LHCN-M2 (cell line): ENCODE measurements at places on chromosomes 16 and 17.

- DNase-seq, result no peak
Measured at GRCh38 chr17:17883801-17884200, 47.0 kb upstream of the SREBF1 start.

DNA sequence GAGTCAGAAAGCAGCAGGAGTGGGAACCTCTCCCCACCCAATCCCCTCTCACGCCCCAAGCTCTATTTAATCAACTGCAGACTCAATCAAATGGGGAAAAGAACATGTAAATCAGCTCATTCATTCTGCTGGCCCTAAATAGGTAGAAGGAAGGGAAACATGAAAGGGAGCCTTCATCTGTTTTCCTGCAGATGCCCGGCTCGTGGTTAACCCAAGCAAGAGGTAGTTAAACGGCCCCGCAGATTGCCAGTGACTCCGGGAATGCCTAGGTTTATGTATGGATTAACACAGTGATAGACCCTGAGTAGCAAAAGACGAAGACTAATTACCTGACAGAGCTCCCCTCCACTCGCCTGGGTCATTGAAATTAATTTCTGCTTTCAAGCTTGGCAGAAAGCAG is 542.0 kb downstream of the WWOX start:
- DNase-seq, result no peak

- DNase-seq, result no peak
Measured at GRCh38 chr17:78716292-78716691, 65.8 kb downstream of the CYTH1 start.

- peak; percentile 87 for DNase-seq
Measured at GRCh38 chr17:30970831-30971567, at the start of gene RNF135. TSS of gene RNF135 (plus strand) at chr17:30971039. CDS start at chr17:30971074, 35 bp downstream.

- no peak for DNase-seq
Measured at GRCh38 chr16:19386525-19386924, 31.2 kb upstream of the TMC5 start.

GRCh38 chr16:30692396-30693064 is 6.4 kb upstream of the SRCAP start:
- no peak for DNase-seq

DNA sequence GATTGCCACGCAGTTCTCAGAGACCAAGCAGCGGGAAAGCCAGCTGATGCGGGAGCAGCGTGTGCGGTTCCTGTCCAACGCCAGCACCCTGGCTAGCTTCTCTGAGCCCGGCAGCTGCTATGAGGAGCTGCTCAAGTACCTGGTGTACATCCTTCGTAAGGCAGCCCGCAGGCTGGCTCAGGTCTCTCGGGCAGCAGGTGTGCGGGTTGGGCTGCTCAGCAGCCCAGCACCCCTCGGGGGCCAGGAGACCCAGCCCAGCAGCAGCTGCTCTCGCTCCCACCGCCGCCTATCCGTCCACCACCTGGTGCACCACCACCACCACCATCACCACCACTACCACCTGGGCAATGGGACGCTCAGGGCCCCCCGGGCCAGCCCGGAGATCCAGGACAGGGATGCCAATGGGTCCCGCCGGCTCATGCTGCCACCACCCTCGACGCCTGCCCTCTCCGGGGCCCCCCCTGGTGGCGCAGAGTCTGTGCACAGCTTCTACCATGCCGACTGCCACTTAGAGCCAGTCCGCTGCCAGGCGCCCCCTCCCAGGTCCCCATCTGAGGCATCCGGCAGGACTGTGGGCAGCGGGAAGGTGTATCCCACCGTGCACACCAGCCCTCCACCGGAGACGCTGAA is 15.2 kb downstream of the CACNA1G start:
- DNase-seq, result no peak
